Activated CD4-positive, alpha-beta memory T cell treated with anti-CD3 and anti-CD28 coated beads for 36 hours (primary cell): ENCODE measurements at places on chromosomes 16 and 17. TPM values are rescaled to one million over a fixed set of nuclear protein-coding genes. Genes with fewer than 3 reads are reported as not detected.

KRTAP4-5 gene
- total RNA-seq: not detected

LLGL2 gene
- 15.6 TPM for total RNA-seq

NOS2 gene
- total RNA-seq: 0.07 TPM

HAS3 gene
- 0.21 TPM for total RNA-seq

PSMB3 gene
- total RNA-seq: 335 TPM

CLEC18A gene
- total RNA-seq: 0.81 TPM

HAP1 gene
- total RNA-seq: not detected

SMIM22 gene
- not detected for total RNA-seq

MYH13 gene
- not detected for total RNA-seq

HOXB4 gene
- total RNA-seq: 2.3 TPM

AMFR gene
- 42.0 TPM for total RNA-seq

SLC35G6 gene
- not detected for total RNA-seq

FBXW10B gene
- total RNA-seq: 1.1 TPM

TAT gene
- total RNA-seq: not detected

PABPN1L gene
- not detected for total RNA-seq

PDILT gene
- not detected for total RNA-seq

CCL4 gene
- total RNA-seq: 917 TPM

ERBB2 gene
- 6.3 TPM for total RNA-seq

NPTX1 gene
- 1.2 TPM for total RNA-seq

MYH8 gene
- total RNA-seq: not detected

TTLL6 gene
- not detected for total RNA-seq

TERB1 gene
- not detected for total RNA-seq

PLLP gene
- not detected for total RNA-seq

HCRT gene
- not detected for total RNA-seq

SLC47A1 gene
- total RNA-seq: 0.83 TPM

ZNF287 gene
- 11.1 TPM for total RNA-seq

KIF2B gene
- not detected for total RNA-seq

ZNF385C gene
- total RNA-seq: 0.10 TPM

MPHOSPH6 gene
- total RNA-seq: 37.0 TPM

GNAO1 gene
- 1.4 TPM for total RNA-seq

TBC1D3K gene
- total RNA-seq: not detected
